ENCODE measurements at places on chromosomes 6 and 20.
A peak's percentile ranks its signal among the peaks of the same experiment; 100 is the strongest.

- no peak for DNase-seq
Measured at GRCh38 chr6:26627843-26628242, 31.1 kb downstream of the ABT1 start.

DNA sequence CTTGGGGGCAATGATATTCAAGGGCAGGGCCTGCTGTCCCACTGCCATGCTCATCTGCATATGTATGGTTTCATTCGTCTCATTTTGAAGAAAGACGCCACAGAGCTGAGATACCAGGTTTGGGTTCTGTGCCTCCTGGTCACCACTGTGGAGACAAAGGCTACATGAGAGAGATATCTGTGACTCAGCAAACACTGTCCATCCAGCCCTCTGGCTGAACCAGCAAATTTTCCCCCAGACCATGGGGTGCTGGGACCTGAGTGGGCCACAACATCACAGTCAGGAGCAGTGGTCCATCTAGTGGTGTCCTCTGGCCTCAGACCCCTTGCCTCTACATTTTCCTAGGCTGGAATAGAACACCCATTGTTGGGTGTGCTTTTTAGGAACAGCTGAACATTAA is at the start of gene MAS1L:
MAS1L (minus strand) TSS at position 297 of the 400 bp plus-strand sequence; CDS start at position 243, 54 bp downstream.
- no peak for DNase-seq

DNA sequence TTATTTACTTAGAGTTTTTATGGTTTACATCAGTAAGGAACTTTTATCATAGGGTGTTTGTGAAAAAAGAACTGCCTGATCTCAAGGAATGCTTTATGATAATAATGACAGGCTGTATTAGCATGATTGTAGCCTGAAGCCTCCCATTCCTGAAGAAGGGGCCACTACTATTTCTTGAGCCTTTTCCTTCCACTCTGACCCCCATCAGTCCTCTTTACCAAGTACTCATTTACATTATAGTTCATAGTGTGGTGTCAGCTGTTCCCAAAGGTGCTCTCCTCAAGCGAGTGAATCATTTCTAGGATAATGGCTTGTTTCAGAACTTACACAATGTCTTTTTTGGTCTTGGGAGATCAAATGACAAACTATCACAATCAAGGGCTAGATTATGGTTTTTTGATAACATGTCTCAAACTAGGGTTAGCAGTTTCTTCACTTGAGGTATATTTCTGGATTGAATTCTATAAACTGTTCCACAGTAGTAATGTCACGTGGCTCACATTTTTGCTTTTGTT is 283.6 kb downstream of the CDKAL1 start:
- DNase-seq = no peak

GRCh38 chr6:163148451-163149278 is 265.9 kb upstream of the QKI start:
- no peak for DNase-seq

- DNase-seq = peak; percentile 5
Measured at GRCh38 chr20:219290-220115, 7.6 kb upstream of the DEFB129 start.

- peak; percentile 16 for DNase-seq
Measured at GRCh38 chr6:9250852-9251251, 815.5 kb upstream of the SLC35B3 start.

DNA sequence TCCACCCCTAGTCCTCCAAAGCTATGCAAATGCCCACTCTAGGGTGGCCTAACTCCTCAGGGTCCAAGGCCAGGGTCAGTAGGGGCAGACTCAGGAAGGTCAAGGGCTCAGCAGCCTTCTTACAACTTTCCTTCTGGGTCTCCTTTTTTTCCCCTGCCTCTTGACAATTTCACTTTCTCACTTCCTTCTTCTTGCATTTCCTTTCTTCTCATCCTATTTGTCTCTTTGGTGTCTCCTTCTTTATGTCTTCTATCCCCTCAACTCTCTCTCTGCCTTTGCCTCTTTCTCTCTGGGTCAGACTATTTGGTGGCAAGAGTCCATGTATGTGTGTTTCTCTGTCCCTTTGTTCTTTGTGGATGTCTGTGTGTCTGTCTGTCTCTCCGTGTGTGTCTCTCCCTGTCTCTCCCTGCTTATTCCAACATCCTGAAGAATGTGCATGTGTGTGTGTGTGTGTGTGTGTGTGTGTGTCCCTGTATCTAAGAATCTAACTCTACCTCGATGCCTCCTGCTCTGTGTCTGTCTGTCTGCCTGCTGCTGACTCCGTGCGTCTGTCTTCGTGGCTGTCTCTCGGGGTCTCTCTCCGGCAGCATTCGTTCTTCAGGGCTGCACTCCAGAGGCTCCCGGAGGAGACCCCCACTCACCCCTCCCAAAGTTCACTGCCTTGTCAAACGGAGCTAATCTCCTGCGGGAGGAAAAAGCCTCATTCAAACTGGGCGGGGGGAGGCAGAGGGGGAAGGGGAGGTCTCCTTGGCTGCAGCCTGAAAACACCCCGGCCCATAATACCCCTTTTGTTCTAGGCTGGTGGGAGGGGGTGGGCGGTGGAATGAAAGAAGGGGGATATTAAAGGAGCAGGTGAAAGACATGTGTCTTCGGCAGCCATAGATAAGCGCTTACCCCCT is 51.7 kb upstream of the FOXP4 start:
- DNase-seq = no peak

Measured in HFFc6 (cell line).